Suppressor macrophage treated with lipopolysaccharide for 4 hours (primary cell): ENCODE measurements at places on chromosomes 3 and 15.

- no peak for DNase-seq
Measured at GRCh38 chr3:2684046-2684445, 426.1 kb downstream of the IL5RA start.

DNA sequence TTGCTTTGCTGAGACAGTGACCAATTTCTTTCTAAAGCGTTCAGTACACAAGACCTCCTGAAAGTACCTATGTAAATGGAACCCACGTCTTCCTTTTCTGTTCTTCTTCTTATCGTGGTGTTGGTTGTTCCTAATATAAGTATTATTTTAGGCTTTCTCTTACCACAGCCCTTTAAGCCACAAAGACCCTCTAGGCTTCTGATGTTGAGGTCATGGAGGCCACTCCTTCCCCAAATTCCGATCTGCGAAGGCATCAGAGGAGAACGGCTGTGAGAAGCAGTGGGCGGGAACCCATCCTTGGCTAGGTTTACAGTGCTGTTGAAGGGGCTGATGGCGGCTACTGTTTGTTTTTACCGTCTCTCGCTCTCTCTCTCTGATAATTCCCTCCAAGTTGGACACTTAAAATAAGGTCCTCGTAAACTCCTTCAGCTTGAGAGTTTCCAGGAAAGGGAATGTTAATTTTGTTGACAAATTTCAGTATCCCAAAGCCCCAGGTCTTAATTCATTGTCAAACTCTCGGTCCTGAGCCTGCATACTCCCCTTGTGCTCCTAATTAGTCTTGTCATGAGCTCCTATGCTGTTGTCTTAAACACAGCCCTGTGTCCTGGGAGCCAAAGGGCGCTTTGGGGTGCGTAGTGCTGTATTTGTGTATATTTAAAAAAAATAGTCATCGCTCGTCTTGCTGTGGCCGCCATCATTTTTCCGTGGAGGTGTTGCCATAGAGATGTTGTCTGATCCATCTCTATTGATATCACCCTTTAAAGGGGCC is 178.8 kb downstream of the OPA1 start:
- no peak for DNase-seq

GRCh38 chr3:46192939-46193338 is 15.2 kb downstream of the CCR1 start:
- no peak for DNase-seq

- peak; percentile 40 for DNase-seq
Measured at GRCh38 chr3:197406266-197406665, 107.9 kb upstream of the DLG1 start.

DNA sequence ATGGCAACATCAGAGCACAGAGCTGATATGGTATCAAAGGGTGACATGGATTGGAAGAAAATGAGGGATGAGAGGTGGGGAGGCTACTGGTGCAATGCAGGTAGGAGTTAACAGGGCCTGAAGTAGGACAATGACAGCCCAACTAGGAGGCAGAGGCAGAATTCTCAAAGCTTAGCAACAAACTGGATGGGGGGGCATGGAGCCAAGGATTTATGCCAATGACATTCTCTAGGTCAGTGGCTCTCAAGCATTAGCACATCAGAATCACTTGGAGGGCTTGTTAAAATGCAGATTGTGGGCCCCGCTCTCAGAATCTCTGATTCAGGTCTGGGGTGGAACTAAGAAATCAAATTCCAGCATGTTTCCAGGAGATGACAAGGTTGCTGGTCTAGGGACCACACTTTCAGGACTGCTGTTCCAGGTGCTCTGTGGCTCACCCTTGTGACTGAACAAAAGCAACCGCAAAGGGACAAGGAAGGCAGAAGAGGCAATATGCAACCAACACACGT is 98.0 kb upstream of the TNIK start:
- no peak for DNase-seq

GRCh38 chr3:139647866-139648435 is 29.8 kb downstream of the NMNAT3 start:
- DNase-seq, result no peak

- DNase-seq, result peak; percentile 64
Measured at GRCh38 chr3:10783360-10784351, 32.4 kb upstream of the SLC6A11 start.

GRCh38 chr3:48294611-48295263 is 38.7 kb downstream of the SPINK8 start:
- no peak for DNase-seq
